Mesothelial cell of epicardium (in vitro differentiated cells): ENCODE measurements at places on chromosomes 7 and 10. TPM values are rescaled to one million over a fixed set of nuclear protein-coding genes. Genes with fewer than 3 reads are reported as not detected.

CNPY1 gene
- not detected in 3 replicates for total RNA-seq

TBRG4 gene
- total RNA-seq: 61.6 to 68.1 TPM (median 63.0 TPM) in 3 replicates

DPP6 gene
- 0.09 to 0.18 TPM (median 0.13 TPM) in 3 replicates for total RNA-seq

TSPAN12 gene
- 6.3 to 7.4 TPM (median 7.3 TPM) in 3 replicates for total RNA-seq
